ENCODE measurements at places on chromosomes 4 and X. TPM values are rescaled to one million over a fixed set of nuclear protein-coding genes. Genes with fewer than 3 reads are reported as not detected.

DNA sequence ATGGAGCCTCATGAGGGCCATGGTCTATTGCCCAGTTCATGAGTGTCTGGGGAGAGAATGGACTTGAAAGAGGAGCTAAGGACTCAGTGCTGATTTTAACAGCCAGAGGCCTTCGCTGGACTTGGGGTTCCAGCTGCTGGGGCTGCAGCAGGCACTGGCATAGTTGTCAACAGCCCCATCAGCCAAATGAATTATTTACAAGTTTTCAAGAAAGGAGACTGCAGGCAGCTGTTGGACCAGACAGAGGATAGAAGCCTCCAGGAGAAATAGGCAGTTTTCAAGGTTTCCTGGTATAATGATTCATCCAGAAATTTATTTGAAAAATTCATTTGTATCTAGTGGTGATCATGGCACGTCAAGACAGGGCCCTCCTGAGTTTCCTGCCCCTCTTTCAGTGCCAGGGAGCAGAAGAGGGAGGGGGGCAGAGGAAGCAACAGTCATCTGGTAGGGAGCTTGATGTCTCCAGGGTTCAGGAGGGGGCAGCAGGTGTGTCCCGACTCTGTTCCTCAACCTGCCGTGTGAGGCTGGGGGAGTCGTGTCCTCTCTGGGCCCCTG is 63.1 kb upstream of the GPR78 start:
- H3K36me3 ChIP-seq, result no peaks in the 10 kb centered on the region
- H3K27ac ChIP-seq, result 0 out of 2 replicates have a peak overlapping the region, but pooled peaks have one; percentile 11
- no peak overlapping the region for H3K4me3 ChIP-seq
- H3K4me1 ChIP-seq, result peaks cover 23% of the 10 kb centered on the region
- no peaks in the 10 kb centered on the region for H3K27me3 ChIP-seq

DNA sequence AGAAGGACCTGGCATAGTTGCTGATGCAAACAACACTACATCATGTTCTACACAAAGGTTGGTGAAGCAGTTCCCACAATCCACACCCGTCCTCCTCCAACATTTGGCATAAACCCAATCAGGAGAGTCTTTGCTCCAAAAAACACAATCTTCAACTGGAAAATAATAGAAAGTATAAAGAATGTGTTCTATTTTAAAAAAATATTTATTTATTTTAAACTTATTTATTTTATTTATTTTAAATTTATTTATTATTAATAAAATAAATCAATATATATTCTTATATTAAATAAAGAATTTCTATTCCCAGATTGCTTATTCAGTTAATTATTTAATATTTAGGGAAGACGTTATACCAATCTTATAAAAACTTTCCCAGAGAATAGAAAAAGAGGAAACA is 1753.7 kb upstream of the AGA start:
- H3K4me3 ChIP-seq, result no peak overlapping the region
- no peaks in the 10 kb centered on the region for H3K4me1 ChIP-seq
- no peak for DNase-seq
- no peaks in the 10 kb centered on the region for H3K27me3 ChIP-seq
- H3K27ac ChIP-seq, result no peak overlapping the region

- no peaks in the 10 kb centered on the region for H3K36me3 ChIP-seq
- H3K4me1 ChIP-seq, result no peaks in the 10 kb centered on the region
- no peaks in the 10 kb centered on the region for H3K27me3 ChIP-seq
- no peak overlapping the region for H3K4me3 ChIP-seq
- H3K27ac ChIP-seq, result no peak overlapping the region
- no peak for DNase-seq
Measured at GRCh38 chr4:79290376-79290775, 35.5 kb downstream of the NAA11 start.

DNA sequence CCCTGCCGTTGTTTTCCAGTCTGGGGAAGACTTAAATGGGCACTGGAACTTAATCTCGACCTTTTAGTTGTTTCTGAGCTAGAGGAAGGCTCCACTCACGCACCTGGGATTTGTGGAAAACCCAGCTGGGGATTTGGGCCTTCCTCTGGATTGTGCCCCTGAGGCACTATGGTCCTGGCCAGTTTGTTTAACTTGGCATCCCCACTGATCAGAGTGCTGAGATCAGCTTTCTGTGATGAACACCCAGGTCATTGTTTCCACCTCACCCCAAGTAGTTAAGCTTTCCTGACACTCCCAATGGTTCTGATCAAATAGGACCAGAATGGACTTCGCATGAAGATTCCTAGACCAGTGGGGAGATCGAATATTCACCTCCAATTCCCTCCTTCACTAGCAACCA is 20.5 kb upstream of the NAP1L5 start:
- DNase-seq, result no peak
- H3K27me3 ChIP-seq, result no peaks in the 10 kb centered on the region
- H3K4me3 ChIP-seq, result no peak overlapping the region
- H3K4me1 ChIP-seq, result peaks cover 8% of the 10 kb centered on the region

GRCh38 chrX:65668377-65669310 is 1.2 kb downstream of the MSN start:
- peak overlapping the region; percentile 99 for H3K27ac ChIP-seq
- peak overlapping the region; percentile 93 for H3K4me3 ChIP-seq
- H3K4me1 ChIP-seq, result peaks cover 33% of the 10 kb centered on the region
- no peaks in the 10 kb centered on the region for H3K27me3 ChIP-seq

- no peak overlapping the region for H3K4me3 ChIP-seq
- no peaks in the 10 kb centered on the region for H3K27me3 ChIP-seq
- peaks cover 8% of the 10 kb centered on the region for H3K4me1 ChIP-seq
- no peak for DNase-seq
Measured at GRCh38 chr4:142463206-142463605, 382.9 kb downstream of the INPP4B start.

GRCh38 chr4:42865572-42866189 is 26.8 kb upstream of the GRXCR1 start:
- no peaks in the 10 kb centered on the region for H3K36me3 ChIP-seq
- H3K4me1 ChIP-seq, result no peaks in the 10 kb centered on the region
- no peak overlapping the region for H3K4me3 ChIP-seq
- H3K27me3 ChIP-seq, result no peaks in the 10 kb centered on the region
- no peak overlapping the region for H3K27ac ChIP-seq

DNA sequence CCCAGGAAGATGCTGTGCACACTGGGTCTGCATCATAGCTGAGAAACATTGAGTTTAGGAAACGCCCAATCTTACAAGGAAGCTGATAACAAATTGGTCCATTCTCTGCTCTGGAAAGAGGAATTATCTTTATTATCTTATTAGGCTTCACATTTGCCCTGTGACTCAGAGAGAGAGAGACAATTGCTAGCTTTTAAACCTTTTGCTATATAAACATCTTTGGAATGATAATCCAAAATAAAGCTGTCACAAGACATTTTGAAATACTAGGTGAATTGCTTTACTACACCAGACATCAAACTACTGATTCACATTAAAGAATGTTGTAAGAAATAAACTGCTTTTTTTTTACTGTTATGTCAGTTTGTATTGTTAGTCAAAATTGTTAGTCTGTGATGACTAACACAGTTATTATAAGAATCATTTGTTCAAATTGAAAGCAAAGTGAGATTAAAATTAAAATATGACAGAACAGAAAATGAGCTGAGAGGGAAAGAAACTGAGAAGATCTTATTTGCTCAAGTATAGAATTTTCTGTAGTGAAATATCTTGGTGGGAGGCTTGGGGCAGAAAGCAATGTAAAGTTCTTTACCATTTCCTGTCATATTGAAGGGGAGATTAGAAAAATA is 765.4 kb upstream of the PCDH10 start:
- H3K27me3 ChIP-seq, result no peaks in the 10 kb centered on the region
- H3K4me3 ChIP-seq, result no peak overlapping the region
- DNase-seq, result no peak
- H3K36me3 ChIP-seq, result no peaks in the 10 kb centered on the region
- H3K27ac ChIP-seq, result no peak overlapping the region
- no peaks in the 10 kb centered on the region for H3K4me1 ChIP-seq

DNA sequence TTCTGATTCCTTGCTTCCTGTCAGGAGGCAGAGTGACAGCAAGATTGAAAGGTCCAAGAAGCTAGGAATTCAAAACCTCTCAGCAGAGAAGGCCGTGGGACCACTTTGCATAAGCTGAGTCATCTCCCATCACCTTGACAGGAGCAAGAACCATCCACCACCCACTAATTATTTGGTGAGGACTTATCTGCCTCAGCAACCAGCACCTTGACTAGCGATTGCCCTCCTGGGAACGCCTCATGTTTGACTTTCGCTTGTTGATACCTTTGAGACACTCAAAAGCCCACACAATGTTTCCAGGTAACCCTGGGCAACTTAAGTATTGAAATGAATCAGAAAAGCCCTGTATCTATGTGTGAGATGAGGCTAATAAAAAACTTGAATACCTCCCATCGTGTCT is 233.5 kb upstream of the GYPA start:
- H3K27ac ChIP-seq, result no peak overlapping the region
- no peaks in the 10 kb centered on the region for H3K36me3 ChIP-seq
- peaks cover 13% of the 10 kb centered on the region for H3K27me3 ChIP-seq

- H3K27me3 ChIP-seq, result no peaks in the 10 kb centered on the region
- peak; percentile 3 for DNase-seq
- H3K27ac ChIP-seq, result no peak overlapping the region
Measured at GRCh38 chrX:23844502-23845138, 61.6 kb downstream of the SAT1 start.

- H3K36me3 ChIP-seq, result no peaks in the 10 kb centered on the region
- no peak overlapping the region for H3K27ac ChIP-seq
- H3K4me3 ChIP-seq, result no peak overlapping the region
- H3K27me3 ChIP-seq, result no peaks in the 10 kb centered on the region
Measured at GRCh38 chr4:37815591-37815990, 10.9 kb upstream of the PGM2 start.

DNA sequence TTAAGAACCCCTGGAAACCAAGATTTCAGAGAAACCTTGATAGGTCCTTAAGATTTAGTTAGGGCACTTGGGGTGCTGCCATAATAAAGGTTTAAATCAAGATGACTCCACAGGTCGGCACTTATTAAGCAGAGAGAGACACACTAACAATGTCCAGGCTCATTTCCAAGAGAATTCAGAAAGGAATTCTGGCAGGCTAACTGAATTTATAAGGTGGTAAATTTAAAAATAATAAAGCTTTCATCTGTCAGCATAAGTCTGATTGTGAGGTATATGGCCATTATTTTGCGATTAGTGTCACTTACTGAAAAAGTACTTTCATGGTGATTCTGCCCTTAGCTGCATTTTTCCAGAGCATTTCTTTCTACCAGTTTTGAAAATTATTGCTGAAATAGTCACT is 472.7 kb downstream of the ARAP2 start:
- H3K27ac ChIP-seq, result no peak overlapping the region
- H3K36me3 ChIP-seq, result no peaks in the 10 kb centered on the region
- no peaks in the 10 kb centered on the region for H3K27me3 ChIP-seq
- H3K4me3 ChIP-seq, result no peak overlapping the region

- H3K27ac ChIP-seq, result peak overlapping the region; percentile 43
- no peaks in the 10 kb centered on the region for H3K36me3 ChIP-seq
- DNase-seq, result peak; percentile 81
- H3K27me3 ChIP-seq, result peaks cover 6% of the 10 kb centered on the region
Measured at GRCh38 chr4:1080961-1081688, 32.2 kb downstream of the RNF212 start.

DNA sequence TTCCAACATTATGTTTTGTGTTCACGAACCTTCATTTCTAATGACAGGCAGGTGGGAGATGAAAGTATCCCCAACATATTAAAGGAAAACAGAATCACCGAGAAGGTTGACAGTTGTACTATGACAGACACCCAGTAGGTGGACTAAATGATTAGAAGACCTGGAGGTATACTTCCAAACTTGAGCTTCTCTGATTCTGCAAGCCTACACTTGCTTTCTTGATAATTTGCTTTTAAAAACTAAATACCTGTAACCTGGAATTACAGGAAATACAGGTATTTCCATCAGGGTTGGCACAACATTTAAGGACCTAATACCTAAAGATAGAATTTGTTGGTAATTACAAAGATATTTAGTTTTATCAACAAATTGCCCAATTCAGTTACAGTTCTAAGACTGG is 43.4 kb downstream of the C4orf51 start:
- H3K27ac ChIP-seq, result no peak overlapping the region
- H3K4me3 ChIP-seq, result no peak overlapping the region
- H3K27me3 ChIP-seq, result no peaks in the 10 kb centered on the region
- no peak for DNase-seq

DNA sequence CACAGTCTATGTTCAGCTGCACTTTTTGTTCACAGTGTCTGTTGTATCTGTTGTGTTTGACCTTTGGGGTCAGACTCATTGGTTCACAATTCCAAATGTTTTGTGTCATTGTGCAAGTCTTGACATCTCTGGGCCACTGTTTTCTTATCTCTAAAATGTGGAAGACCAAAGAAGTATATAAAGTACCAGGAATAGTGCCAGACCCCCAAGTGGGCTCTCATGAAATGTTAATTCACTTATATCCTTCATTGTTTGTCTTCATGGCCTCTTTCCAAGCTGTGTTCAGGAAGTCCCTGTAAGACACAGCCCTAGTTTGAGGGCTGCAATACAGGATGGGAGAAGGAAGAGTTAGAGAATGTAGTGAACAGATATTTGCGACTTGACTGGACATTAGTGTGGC is 468.3 kb upstream of the BOD1L1 start:
- no peak for DNase-seq
- H3K27me3 ChIP-seq, result no peaks in the 10 kb centered on the region
- no peaks in the 10 kb centered on the region for H3K36me3 ChIP-seq
- peak overlapping the region; percentile 47 for H3K27ac ChIP-seq
- H3K4me3 ChIP-seq, result no peak overlapping the region

GRCh38 chr4:172631832-172632231 is 536.8 kb upstream of the GALNT7 start:
- no peak overlapping the region for H3K4me3 ChIP-seq
- no peaks in the 10 kb centered on the region for H3K27me3 ChIP-seq
- H3K4me1 ChIP-seq, result no peaks in the 10 kb centered on the region
- no peak for DNase-seq
- H3K36me3 ChIP-seq, result no peaks in the 10 kb centered on the region

DNA sequence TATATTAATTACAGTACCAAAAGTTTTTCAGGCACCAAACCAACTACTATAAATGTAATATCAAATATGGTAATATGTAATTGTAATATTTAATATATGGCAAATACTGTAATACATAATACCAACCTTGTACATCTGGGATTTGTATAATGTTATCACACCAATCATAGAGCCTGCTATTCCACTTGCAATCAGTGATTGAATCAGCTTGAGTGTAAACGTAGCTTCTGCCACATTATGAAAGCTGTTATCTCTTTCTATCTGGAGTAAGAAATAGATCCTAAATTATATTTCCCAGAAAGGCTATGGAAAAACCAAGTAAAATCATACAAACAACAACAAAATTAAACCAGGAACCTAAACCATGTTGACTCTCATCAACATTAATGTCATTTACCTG is 24.7 kb upstream of the NEUROG2 start:
- no peak overlapping the region for H3K4me3 ChIP-seq
- H3K27ac ChIP-seq, result no peak overlapping the region
- no peak for DNase-seq
- no peaks in the 10 kb centered on the region for H3K27me3 ChIP-seq

The FGG gene
- total RNA-seq, result not detected

The SATL1 gene
- total RNA-seq, result not detected

The DCAF12L1 gene
- total RNA-seq, result not detected

The MAGEA10 gene
- total RNA-seq, result not detected

The BEX5 gene
- not detected for total RNA-seq

The TEX13D gene
- total RNA-seq, result not detected

The ERAS gene
- total RNA-seq, result not detected
